ENCODE measurements at places on chromosomes 4 and X.
A peak's percentile ranks its signal among the peaks of the same experiment; 100 is the strongest.

DNA sequence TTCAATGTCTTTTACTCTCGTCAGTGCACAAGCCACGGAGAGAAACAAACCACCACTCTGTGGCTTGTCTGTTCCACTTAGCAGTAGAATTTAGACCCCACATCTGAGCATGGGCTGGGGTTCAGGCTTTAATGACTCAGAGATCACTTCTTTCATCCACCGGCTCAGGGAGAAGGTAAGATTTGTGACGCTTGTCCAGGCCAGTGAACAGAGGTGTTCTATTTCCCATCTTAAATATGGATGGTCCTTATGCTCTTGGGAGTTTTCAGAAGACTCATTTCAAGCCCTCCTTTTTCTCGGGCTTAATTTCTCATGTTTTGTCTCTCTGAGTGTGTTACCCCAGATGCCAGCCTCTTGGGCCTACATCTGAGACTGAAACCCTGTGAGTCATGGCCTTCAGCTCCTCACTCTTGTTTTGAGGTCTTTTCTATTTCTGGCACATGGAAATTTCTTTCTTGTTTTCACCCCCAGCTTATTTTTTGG, 127.4 kb upstream of the SFRP2 start:
- no peak for DNase-seq

- no peak for DNase-seq
Measured at GRCh38 chrX:1444561-1445500, 7.9 kb downstream of the ASMTL start.

- DNase-seq = no peak
Measured at GRCh38 chr4:116627545-116627944, 457.8 kb downstream of the TRAM1L1 start.

DNA sequence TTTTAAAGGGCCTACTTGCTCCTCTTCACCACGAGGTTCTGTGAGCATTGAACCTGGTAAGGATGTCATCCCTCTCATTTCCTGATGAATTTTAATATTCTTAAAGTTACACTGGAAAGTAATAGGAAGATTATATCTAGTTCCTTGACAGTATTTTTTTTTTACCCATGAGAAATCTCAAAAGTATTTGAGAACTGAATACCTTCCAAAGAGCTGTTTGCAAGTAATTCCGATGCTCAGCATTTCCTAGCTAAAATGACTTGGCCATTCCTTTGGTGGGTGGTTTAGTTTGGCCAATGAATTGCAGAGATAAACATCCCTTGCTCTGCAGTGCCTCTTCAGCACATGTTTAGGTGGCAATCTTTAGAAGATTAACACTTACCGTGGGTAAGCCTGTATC, 110.2 kb upstream of the WDR1 start:
- DNase-seq = no peak

- no peak for DNase-seq
Measured at GRCh38 chr4:59380841-59381366, 1819.2 kb upstream of the ADGRL3 start.

- DNase-seq = peak; percentile 14
Measured at GRCh38 chrX:2664502-2664901, 26.6 kb upstream of the CD99 start.

DNA sequence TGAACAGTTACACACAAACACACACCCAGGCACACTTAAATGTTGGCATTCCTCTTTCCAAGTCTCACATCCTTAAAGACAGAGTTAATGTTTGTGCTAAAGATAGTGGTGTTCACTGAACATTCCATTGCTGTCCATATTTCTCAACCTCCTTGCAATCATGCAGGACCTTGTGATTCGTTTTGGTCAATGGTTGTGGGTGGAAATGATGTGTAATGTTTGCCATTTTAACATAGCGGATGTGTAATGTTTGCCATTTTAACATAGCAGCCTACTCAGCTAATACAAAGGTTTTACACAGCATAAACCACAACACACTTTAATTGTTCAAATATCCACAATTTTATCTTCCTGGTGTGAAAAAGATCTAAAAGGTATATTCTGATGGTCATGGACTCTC, 93.9 kb downstream of the CEP44 start:
- DNase-seq = no peak

DNA sequence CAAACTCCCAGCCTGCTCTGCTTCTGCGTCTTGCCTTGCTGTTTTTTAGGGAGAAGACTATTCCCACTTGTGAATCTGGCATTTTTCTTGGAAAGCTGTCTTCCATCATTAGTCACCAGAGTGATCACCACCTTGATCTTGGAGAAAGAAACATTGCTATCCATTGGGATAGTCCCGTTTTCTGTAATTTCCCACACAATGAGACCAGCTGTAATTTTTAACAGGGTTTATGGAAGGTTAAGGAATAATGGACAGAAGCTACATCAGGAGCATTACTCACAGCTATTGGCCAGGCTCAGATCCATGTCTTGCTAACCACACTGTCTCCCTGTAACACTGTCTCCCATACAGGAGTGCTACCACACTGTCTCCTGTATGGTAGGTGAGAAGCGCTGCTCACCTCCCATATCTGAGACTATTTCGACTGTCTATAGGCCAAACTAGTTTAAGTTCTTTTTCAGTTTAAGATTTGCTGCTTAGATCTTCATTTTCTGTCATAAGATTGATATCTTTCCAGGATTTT, 523.0 kb downstream of the SPRY1 start:
- DNase-seq = no peak

- DNase-seq = no peak
Measured at GRCh38 chr4:151905197-151905596, 144.4 kb upstream of the GATB start.

- peak; percentile 22 for DNase-seq
Measured at GRCh38 chr4:55475394-55476243, 71.1 kb downstream of the CLOCK start.

GRCh38 chrX:13499736-13500135, 69.7 kb upstream of the EGFL6 start:
- no peak for DNase-seq

DNA sequence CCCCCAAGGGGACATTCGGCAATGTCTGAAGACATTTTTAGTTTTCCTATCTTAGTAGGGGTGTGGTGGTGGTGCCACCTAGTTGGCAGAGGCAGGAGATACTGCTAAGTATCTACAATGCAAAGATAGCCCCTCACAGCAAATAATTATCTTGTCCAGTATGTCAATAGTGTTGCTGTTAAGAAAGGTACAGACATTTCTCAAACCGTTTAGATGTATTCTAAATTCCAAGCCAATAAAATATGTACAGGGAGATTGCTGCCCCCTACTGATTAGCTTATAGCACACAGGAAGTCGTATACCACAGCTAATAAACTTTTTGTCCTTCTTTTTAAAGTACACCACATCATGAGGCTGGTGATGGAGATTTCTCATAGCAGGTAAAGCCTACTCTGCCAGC, 260.5 kb downstream of the TMA16 start:
- peak; percentile 0 for DNase-seq

DNA sequence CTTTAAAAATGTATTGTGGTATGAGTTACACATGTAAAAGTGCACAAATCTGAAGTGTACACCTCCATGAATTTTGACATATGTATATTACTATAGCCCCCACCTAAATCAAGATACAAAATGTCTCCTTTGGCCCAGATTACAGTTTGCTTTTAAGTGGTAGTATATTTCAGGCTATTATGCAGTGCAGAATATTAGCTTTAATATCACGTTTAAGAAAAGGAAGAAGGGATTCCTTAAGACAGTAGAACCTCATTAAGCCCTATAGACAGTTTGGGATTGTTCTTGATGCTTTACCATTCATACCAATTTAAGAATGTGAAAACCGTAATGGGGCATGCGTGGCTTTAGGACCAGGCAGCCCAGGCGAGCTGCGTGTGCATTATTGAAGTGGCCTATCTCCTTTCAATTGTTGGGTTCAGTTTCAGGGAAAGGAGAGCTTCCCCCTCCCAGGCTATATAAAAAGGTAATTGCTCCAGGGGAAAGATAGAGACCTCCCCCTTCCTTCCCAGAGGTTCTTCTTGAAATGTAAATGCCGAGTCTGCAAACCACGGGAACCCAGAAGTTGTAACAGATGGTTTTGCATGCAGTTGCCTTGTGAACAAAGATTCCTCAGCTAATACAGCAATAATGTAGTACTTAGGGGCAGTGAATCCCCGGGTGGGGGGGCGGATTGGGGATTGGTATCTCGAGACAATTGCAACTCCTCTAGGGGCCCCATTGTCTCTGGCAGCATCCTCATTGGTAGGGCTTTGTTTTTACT, 106.1 kb downstream of the UCHL1 start:
- DNase-seq = no peak

DNA sequence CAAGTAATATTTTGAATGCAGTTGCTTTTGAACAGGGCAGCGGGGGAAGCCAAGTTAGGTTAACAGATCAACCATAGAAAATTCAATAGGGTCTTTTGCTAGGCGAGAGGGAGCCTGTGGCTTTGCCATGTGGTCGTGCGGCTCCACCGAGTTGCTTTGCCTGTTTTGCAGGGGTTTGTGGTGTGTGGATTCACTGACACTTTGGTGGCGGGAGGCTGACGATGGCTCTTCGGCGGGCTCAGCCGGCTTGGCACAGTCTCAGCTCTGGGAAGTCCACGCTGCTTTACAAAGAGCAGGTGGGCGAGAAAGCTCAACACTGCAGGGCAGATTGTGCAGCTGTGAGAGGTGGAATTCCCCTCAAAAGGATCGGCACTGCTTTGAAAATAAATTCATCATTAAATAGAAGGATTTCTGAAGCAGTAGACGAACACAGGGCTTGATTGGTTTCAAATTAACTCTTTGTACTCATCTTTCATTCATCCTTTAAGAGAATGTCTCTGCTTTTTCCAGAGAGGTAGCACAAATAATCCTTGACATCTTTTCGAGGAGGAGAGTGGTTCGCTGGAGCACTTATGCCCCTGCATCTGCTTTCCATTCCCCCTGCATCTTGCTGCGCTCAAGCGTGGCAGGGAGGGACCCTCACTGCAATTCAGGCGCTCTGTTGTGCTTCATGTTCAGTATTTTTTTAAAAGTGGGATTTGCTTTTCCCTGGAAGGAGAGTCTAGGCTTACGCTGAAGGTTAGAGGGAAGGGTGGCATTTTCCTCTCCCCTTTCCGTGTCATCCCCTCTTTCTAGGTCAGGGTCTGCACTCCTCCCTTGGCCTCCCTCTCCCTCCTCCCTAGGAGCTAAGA, 201.8 kb upstream of the LEF1 start:
- DNase-seq = no peak

- no peak for DNase-seq
Measured at GRCh38 chr4:7917669-7918068, 22.0 kb downstream of the AFAP1 start.

DNA sequence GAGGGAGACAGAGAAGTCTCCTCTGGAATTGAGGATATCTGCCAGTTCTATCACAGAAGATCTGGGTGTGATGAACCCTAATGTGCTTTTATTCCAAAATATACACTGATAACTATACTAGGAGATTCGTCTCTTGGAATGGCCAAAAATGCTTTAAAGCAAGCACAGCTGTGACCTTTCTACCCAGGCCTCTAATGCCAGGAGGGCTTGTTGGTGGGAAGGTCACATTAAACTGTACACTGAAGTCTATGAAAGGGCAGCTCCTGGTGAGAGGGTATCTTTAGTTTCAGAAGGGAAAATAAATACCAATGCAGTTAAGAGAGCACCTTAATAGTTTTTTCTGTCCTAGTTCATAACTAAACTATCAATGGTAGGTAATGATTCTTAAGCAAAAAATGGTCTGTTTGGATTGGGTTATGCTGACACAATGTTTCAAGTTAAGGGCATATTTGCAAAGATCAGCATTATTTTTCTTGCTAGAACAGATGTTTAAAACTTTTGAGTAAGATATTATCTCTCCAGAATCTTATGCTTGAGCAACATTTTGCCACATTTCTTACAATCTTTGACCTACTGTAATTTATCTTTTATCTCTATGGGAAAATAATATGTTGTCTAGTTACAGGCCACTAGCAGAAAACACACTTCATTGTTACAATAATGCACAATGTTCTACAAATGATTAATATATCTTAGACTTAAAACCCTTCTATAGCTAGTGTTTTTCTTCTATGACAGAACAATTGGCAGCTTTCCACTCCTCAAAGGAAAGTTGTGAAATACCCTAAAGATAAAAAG, 59.6 kb downstream of the SEC24D start:
- DNase-seq = peak; percentile 62

DNA sequence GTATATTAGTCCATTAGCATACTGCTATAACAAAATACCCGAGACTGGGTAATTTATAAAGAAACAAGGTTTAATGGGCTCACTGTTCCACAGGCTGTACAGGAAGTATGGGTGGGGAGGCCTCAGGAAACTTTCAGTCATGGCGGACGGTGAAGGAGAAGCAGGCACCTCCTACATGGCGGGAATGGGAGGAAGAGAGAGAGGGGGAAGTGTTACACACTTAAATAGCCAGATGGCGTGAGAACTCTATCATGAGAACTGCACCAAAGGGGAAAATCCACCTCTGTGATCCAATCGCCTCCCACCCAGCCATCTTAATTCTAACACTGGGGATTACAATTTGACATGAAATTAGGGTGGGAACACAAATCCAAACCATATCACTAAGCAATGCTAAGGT, 98.9 kb upstream of the SH3RF1 start:
- no peak for DNase-seq

DNA sequence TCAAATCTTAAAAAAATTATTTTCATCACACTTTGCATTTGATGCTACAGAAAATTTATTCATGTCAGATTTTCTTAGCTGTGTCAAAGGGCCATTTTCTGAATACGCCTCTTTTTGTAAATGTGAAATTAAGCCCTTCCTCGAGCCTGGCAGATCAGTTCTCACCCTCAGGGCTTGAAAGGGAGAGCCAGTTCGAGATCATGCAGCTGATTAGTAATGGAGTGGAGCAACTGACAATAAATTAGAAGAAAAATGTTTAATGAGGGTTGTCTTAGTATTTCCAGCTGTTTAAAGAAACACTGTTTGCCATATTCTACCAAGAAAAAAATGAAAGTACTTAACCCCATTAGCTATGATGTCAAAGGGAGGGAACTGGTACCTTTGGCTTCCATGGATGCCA, 28.7 kb downstream of the CC2D2A start:
- DNase-seq = no peak

DNA sequence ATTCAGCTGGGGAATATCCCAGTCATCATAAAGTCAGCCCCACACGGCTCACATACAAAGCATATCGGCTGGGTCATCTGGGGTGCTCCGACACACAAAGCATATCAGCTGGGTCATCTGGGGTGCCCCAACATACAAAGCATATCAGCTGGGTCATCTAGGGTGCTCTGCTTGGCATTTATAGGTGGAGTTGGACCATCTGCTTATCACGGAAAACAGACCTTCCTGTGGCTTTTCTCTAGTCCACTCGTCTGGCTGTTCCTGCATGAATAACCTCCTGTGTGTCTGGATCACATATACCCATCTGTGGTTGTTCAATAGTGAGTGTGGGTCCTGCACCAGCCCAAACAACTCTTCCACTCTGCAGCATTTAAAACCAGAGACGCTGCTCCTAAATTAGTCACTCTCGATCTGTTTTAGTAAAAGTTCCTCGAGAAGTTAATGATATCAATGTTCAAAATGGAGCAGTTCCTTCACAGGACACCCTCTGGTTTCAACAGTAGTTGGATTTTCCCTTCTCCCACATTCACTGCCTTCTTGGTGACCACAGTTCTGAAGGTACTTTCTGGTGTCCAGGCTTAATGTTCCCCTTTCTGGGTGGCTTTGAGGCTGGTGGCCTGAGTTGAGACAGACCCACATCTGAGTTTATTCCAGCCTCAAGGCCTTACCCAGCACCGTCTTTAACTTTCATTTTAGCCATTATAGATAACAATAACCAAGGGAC, 70.0 kb upstream of the FRG1 start:
- DNase-seq = no peak

- peak; percentile 6 for DNase-seq
Measured at GRCh38 chrX:153032397-153033118, 23.7 kb upstream of the PNMA3 start.

- no peak for DNase-seq
Measured at GRCh38 chr4:186758929-186759682, 35.5 kb upstream of the FAT1 start.

All from fibroblast of skin of left biceps (primary cell).